CD8-positive, alpha-beta T cell (primary cell): ENCODE measurements at places on chromosomes 11 and 22.

GRCh38 chr11:115256397-115257197 lies 247.6 kb downstream of the CADM1 start:
- DNase-seq: no peak

- DNase-seq: no peak
Observed at GRCh38 chr22:44394246-44395117, 81.7 kb upstream of the SHISAL1 start.

- DNase-seq: no peak
Observed at GRCh38 chr11:118184784-118185579, 8.5 kb upstream of the SCN2B start.

DNA sequence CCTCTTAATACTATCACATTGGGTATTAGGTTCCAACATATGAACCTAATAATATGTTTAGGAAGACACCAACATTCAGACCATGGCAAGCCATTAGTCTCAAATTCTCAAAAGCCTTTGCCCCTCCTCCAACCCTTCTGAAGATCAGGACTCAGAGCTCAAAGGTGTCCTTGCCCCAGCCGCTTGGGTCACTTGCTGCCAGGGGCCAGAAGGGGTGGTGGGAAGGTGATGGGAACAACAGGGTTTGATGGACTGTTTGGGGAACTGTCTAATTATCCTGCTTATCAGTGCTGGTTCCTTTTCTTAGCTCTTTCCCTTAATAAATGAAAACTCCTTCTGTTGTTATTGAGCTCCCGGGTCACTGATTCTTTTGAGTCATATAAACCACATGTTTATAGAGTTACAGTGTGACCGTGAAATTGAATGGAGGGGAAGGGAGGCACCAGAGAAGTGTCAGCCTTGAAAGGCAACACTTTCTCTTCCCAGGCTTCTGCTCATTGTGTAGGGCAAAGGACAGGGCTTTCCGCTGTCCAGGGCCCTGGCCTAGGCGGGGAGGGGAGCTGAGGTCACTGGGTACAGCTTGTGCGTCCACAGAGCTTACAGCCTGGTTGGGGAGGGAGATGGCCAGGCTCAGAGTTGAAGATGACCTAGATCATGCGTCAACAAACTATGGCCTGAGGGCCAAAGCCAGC lies 105.1 kb downstream of the FBXO7 start:
- no peak for DNase-seq

DNA sequence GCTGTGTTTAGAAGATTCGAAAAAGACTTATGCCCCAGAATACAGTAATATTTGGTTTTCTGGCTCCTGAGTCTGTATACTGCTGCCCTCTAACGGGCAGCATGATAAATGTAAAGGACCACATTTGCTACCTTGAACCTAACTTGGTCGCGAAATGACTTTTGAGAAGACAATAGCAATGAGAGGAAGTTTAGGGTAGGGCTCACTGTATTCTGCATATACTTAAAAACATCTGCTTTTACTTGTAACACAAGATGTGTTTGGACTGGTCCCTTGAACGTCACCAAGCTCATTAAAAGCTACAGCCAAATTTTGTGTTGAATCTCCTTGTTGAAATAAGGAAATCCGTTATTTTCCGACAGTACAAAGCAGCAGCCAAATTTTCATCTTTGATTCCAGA lies 309.1 kb downstream of the SWAP70 start:
- no peak for DNase-seq

DNA sequence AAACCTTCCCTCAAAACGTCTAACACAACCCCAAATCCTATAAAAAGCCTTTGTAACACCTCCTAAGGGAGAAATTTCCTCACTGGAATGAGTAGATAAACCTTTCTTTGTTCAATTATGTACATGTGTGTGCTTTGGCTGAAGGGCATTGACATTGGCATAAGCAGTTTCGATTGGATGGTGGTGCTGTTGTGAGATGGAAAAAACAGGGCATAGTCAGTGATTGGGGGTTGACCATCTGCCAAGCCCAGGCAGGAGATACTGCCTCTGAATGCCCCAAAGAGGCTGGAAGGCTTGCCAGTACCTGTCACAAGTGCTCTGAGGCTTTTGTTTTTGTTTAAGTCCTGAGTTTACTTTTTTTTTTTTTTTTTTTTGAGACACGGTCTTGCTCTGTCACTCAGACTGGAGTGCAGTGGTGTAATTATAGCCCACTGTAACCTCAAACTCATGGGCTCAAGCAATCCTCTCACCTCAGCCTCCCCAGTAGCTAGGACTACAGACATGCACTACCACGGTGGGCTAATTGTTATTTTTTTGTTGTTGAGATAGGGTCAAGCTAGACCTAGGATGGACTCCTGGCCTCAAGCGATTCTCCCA lies 1.2 kb upstream of the CCDC117 start:
- DNase-seq: no peak

DNA sequence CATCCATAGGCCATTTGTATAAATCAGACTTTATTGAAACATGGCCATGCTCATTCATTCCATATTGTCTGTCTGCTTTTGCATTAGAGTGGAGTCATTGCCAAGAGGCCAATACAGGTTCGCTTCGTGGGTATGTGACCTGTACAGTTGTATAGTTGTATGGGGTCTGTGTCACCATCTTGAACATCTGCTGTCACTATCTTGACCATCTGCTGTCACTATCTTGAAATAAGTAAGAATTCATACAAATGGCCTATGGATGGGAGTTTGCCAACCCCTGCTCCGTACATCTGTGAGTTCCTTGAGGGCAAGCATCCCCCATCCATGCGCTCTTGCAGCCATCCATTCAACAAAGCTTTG lies 44.4 kb upstream of the ANO1 start:
- DNase-seq: no peak

GRCh38 chr11:75001686-75002085 lies 13.0 kb downstream of the NEU3 start:
- DNase-seq: no peak

GRCh38 chr22:22156716-22157347 lies 87.8 kb upstream of the VPREB1 start:
- DNase-seq: peak; percentile 71

GRCh38 chr11:117333917-117334316 lies 6.3 kb downstream of the CEP164 start:
- no peak for DNase-seq

- DNase-seq: no peak
Observed at GRCh38 chr22:21940521-21940920, 12.1 kb downstream of the PPM1F start.

GRCh38 chr22:45531441-45532234 lies 29.0 kb downstream of the FBLN1 start:
- no peak for DNase-seq

DNA sequence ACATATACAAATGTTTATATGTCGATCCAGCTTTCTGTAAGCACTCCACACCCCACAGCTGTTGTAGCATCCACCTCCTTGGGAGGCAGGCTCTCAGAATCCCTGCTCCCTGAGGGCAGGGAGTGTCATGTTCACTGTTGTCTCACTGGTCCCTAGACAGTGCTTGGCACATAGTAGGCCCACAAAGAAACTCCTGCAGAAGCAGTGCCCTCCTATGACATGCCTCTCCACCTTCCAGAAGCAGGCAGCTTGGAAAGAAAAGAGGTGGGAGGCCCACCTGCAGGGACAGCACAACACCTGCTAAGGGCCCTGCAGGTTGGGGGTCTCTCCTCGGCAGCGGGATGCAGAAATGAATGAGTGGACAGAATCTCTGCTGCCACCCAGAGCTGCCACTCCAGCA lies 11.1 kb upstream of the CDC42EP2 start:
- no peak for DNase-seq

GRCh38 chr22:20395181-20395906 lies 1.4 kb downstream of the ZNF74 start:
- DNase-seq: no peak

- no peak for DNase-seq
Observed at GRCh38 chr11:112613051-112613972, 347.9 kb upstream of the NCAM1 start.

DNA sequence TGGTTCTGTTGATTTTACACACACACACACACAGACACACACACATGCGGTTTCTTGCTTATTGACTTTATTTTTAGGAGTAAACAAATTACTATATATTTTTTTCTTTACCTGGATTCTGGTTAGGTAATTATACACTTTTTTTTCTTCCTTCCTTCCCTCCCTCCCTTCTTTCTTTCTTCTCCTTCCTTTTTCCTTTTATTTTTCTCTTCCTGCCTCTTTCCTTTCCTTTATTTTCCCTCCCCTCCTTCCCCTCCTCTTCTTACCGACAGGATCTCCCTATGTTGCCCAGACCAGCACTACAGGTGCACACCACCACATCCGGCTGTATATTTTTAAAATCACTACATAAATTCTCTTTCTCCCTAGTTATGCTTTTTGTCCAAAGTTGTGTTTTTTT lies 3.1 kb upstream of the SPDYC start:
- DNase-seq: no peak

DNA sequence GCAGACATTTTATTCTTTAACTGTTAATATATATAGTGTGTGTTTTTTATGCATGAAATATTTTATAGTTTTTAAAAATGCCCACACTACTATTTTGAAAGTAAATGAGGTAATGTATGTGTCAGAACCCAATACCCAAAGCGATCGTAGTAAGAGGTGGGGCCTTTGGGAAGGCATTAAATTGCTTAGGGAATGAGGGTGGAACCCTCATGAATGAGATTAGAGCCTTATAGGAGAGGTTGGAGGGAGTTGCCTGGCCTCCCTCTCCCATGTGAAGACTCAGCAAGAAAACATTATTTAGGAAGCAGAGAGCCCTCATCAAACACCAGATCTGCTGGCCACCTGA lies 11.1 kb downstream of the KLHL35 start:
- no peak for DNase-seq

GRCh38 chr11:128331317-128331716 lies 256.0 kb downstream of the ETS1 start:
- no peak for DNase-seq

GRCh38 chr11:2518983-2519340 lies 74.2 kb downstream of the KCNQ1 start:
- DNase-seq: no peak

- no peak for DNase-seq
Observed at GRCh38 chr11:116833816-116834534, 3.4 kb downstream of the APOA1 start.

GRCh38 chr11:2208691-2209369 lies 37.2 kb upstream of the TH start:
- no peak for DNase-seq

DNA sequence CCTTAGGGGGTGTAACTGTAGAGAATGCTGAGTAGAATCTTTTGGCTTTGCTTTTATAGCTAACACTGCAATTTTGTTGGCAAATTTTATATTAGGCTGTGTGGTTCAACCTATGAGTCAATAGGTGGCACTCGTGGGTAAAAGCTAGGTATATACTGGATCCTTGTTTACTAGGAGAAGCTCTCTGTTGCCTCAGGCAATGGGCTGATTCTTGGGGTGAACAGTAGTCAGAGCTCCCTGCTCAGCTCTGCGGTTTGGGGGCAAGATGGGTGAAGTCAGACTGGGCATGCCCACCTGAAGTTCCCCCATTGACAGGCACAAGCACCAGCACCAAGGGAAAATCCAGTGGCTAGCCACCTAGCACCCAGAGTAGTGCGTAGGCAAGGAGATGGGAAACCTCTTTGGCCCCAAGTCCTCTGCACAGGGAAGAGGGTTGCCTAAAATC lies 238.7 kb downstream of the FAM181B start:
- no peak for DNase-seq

DNA sequence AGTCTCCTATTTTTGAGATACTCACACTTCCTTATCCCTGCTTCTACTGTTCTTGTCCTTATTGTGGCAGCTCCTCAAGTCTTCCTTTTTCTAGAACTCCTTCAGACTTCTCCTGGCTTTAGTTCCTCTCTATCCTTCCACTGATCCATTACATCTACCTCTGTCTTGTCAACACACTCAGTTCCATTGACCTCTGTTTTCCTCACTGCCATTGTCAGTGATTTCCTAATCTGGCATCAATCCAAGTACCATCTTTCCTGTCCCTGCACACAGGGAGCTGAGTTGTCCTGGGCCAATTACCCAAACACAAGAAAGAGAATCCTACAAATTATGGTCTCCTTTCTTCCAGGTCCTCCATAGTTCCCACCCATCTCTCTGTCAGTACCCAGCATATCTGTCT lies 27.9 kb upstream of the RIC3 start:
- no peak for DNase-seq

DNA sequence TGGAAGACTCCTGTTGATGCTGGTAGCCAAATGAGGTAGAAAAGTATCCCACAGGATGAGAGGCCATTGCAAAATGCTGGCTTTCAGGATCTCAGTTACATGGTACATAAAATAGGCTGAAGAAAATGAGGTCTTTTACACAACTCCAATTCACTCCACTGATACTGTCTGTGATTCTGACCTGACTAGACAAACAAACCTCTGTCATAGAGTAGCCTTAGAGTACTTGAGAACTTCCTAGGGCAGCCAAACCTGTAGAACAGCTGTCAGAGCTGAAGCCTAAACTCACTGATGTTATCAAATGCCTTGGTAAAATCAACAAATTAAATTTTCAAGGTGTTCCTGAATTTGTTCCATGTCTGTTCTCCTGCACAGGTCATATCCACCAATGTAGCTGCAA lies 26.2 kb upstream of the POGLUT3 start:
- DNase-seq: no peak

DNA sequence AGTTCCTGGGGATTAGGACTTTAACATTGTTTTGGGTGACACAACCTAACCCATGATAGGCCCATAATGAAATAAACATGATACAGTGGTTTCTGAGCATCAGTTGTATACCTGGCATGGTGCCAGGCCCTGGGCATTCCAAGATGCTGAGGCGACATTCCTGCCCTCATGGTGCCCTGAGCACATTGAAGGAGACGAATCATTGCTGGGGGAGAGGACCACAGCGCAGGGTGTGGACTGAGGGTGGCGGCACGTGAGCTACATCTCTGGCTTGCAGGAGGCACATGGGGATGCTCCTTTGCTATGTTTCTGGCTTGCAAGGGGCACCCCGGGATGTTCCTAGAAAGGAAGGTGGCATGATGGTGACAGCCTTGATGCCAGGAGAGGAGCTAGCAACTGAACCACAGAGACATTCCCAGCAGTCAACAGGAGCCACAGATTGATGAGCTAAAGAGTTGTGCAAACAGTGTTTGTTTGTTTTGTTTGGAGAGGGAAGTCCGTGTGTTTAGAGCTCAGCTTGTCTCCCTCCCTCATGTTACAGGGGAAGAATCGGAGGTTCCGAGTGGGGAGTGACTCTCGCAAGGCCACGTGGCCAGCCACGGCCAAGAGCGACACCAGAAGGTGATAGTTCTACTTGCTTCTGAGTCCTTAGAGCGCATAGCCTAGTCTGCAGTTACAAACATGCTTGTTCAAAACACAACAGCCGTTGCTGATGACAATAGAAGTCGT lies 106.4 kb downstream of the MIAT start:
- DNase-seq: no peak

- DNase-seq: no peak
Observed at GRCh38 chr22:50691521-50691920, 18.9 kb downstream of the SHANK3 start.

GRCh38 chr11:17385492-17385891 lies 3.0 kb downstream of the KCNJ11 start:
- DNase-seq: no peak

DNA sequence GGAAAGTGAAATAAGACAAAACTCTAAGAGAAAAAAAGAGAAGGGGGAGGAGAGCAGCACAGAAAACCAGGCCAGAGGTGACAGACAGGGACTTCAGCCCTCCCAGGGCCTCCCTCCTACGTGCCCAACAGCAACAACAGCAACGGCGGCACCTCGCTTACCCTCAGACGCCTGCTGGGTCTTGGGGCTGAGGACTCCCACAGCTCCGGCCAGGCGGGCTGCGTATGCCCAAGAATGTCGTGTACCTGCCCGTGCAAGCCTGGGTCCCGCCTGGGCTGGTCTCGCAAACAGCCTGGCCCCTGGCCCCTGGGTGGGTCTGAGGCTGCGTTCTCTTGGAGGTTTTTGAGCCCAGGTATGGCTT lies 30.5 kb downstream of the ARAP1 start:
- DNase-seq: peak; percentile 75

- no peak for DNase-seq
Observed at GRCh38 chr11:124747406-124748099, 4.5 kb downstream of the VSIG2 start.
